ENCODE measurements at places on chromosomes 12 and 14. TPM values are rescaled to one million over a fixed set of nuclear protein-coding genes. Genes with fewer than 3 reads are reported as not detected.

Gene BEST3
- total RNA-seq, result not detected

Gene OR6C74
- not detected for total RNA-seq

Gene RHNO1
- total RNA-seq, result 15.2 TPM

Gene ACSM4
- not detected for total RNA-seq

Gene AGAP2
- 5.4 TPM for total RNA-seq

Gene POLR3B
- 11.3 TPM for total RNA-seq

Gene RND1
- total RNA-seq, result 7.1 TPM

Gene PRIMA1
- total RNA-seq, result 1.9 TPM

Gene NUAK1
- total RNA-seq, result 40.8 TPM

Gene SLC22A17
- 12.1 TPM for total RNA-seq

Gene PEBP1
- 223 TPM for total RNA-seq

Gene ZDHHC22
- not detected for total RNA-seq

Gene TPPP2
- not detected for total RNA-seq

Gene AICDA
- 0.75 TPM for total RNA-seq

Gene ATXN3
- total RNA-seq, result 50.4 TPM

Gene ITGA5
- total RNA-seq, result 102 TPM

Gene FOS
- total RNA-seq, result 204 TPM

Gene DLGAP5
- 0.52 TPM for total RNA-seq

Gene SIX6
- total RNA-seq, result not detected

Gene SOX5
- total RNA-seq, result 20.1 TPM

Gene SERPINA3
- 36.4 TPM for total RNA-seq

Gene DDN
- total RNA-seq, result not detected

Gene SDS
- total RNA-seq, result 2.4 TPM

Gene EML1
- total RNA-seq, result 42.2 TPM

Gene ADCY4
- total RNA-seq, result 54.5 TPM

Gene ANKRD52
- 28.0 TPM for total RNA-seq

Gene TOMM20L
- total RNA-seq, result not detected
